ENCODE measurements at places on chromosomes 5 and 9. TPM values are rescaled to one million over a fixed set of nuclear protein-coding genes. Genes with fewer than 3 reads are reported as not detected.

CDX1 gene
- not detected for total RNA-seq

SCGB3A2 gene
- total RNA-seq: not detected

DAB2 gene
- total RNA-seq: 221 TPM

CDKN2A gene
- not detected for total RNA-seq

OLFML2A gene
- 0.90 TPM for total RNA-seq

LHX6 gene
- total RNA-seq: 2.4 TPM

GRCh38 chr9:34334337-34334824 is 5.0 kb downstream of the NUDT2 start:
- peak; percentile 98 for DNase-seq

- DNase-seq: no peak
Measured at GRCh38 chr9:22148876-22149637, 140.0 kb upstream of the CDKN2B start.

- DNase-seq: no peak
Measured at GRCh38 chr5:100270023-100270771, 265.0 kb upstream of the FAM174A start.

DNA sequence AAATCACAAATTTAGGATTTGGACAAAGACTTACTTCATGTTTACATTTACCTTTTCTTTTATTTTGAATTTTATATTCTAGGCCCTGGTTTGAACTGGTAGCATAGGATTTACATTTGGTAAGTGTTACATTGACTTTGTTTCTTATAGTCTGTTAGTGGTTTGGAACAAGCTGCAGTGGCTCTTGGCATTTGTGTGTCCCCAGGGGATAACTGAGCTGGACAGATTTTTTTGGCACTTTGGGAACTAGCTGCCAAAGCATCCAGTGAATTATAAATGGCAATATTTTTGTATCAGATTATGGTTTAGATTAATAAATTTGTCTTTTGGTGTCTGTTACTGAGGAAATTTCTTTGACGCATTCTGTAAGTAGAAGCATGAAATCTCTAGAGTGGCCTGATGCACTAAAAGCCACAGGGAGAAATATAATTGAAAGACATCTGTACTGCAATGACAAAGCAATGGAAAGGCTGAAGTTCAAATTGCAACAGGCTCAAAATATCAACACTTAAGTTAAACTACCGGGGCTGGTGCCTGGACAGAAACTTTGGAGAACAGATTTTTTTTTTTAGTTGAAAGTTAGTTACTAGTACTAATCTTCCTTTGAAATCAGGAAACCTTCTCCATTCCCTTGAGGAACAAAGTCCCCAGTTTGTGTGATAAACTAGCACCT is 107.6 kb upstream of the PLCXD3 start:
- no peak for DNase-seq

- DNase-seq: no peak
Measured at GRCh38 chr5:579211-579610, 32.9 kb upstream of the CEP72 start.

DNA sequence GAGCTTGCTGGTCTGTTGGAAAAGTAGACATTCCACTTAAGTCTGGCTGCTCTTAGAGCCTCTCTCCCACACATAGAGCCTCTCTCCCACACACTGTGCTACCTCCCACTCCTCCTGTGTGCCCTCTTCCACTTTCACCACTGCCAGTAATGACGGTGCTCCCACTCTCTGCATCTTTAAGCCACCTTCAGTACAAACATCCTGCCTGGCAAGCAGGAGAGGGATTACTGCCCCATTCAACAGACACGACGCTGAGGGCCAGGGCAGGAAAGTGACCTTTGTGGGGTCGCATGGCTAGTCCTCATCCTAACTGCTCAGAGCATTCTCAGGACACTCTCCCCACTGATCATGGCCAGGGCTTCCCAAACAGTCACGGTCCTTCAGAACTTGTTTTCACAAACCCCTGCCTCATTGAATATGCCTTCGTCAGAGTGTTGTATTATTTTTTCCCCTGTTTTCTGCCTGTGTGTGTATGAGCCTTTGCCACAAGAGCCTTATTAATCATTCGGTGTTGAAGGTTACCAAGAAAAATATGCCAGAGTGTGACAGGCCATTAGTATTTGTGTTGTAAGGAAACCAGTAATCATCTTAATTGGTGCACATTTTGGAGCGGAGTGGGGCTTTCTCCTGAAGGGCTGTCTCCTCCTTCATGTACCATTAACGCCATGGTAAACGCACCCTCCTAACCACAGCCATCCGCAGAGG is 87.1 kb upstream of the SAP30L start:
- DNase-seq: no peak

DNA sequence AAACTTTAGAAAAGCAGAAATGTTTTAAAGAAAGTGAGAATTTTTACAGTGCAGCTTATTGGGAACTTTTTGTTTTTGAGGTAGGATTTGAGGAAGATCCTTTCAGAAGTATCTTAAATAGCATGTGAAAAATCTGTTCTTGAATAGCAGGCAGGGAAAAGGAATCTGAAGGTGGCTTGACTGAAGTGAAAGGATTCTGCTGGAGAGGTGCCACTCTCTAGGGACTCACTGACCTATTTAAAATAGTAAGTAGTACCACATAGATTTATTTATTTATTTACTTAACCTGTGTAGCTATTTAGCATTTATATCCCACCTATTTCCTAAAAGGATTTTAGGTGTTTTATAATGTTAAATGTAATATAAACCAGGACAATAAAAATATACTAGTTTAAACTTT is 69.1 kb downstream of the NIPBL start:
- DNase-seq: no peak

DNA sequence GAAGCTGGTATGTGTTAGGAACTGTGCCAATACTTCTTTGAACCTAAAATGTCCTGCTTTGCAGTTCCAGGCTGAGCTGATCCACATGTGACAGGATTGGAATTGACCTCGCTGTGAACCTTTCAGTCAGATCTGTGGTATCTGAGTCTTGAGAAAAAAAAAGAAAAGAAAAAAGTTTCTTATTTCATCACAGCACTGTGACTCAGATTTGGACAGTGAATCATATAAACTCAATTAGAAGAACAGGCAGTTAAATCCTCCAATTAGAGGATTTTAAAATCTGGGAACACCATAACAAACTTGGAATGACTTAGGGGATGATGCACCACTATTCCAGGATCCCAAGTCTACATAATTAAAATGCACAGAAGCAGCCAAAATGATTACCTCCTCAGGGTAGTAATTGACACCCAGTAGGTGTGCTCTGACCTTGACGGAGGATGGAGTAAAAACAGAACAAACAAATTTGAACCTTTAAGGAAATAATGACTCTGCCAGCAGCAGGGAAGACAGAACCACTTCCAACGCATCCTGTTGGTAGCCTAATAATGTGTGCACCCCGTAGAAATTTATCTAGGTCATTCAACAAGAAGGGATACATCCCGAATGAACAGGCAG is 57.8 kb upstream of the RAI14 start:
- peak; percentile 46 for DNase-seq

DNA sequence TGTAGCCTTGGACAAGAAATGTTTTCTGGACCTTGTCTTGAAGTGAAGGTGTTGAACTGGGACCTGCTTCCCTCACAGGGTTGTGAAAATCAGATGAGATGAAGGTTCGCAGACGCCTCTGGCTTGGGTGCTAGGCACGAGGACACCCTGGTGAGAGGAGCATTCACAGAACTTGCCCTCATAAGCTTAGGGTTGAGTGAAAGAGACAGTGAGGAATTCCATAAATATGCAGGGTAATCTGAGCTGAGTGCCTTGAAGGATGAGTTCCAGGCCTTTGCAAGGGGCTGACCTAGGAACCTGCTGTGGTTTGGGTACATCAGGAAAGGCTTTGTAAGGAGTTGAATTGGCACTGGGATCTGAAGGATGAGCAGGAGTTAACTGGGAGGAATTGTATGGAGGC is 75.7 kb upstream of the SAP30L start:
- DNase-seq: no peak

DNA sequence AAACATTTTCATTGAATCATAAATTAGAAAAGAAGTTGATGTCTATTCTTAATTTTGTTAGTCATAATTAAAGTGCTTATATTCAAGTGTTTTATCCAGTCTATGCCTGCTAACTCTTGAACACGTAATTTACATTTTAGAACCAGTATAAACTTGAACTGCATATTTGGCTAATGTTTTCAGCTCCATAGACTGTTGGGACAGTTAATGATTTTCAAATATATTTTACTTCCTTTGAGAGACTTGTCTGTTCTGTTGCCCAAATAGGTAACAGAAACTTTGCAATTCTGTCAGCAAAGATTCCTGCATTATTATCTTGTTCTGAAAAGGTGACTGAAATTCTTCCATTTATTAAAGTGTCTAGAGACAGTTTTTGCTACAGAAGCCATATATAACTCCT is 7.8 kb downstream of the ITGA2 start:
- DNase-seq: no peak

DNA sequence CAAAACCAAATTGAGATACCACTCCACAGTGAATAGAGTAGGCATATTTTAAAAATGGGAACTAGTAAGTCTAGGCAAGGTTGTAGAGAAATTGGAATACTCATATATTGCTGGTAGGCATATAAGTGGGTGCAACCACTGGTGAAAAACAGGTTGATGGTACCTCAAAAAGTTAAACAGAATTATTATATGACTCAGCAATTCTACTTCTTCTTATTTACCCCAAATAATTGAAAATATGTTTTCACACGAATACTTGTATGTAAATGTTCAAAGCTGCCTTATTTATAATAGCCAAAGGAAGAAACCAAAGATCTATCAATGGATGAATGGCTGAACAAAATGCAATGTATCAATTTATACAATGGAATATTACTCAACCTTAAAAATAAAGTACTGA is 79.1 kb downstream of the CDH9 start:
- DNase-seq: no peak

- no peak for DNase-seq
Measured at GRCh38 chr9:127098916-127099553, 23.4 kb downstream of the ANGPTL2 start.

DNA sequence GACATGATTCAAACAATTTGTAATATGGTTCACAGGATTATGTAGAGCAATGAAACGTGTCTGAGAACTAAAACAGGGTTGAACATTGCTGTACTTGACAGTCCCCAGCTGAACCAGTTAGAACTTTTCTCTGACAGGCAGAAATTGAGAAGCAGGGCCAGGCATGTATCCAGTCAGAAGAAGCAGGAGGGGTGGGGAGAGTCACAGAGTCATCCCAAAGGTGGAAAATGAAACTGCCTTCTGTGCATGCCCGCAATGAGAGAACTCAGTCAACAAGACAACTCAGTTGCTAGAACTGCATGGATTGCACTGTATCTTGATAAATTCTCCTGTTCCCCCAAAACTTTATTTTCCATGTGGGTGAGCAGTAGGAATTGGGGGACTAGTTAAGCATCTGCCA is 72.9 kb upstream of the PRLR start:
- no peak for DNase-seq

- DNase-seq: no peak
Measured at GRCh38 chr5:33311893-33312292, 128.9 kb upstream of the TARS1 start.

DNA sequence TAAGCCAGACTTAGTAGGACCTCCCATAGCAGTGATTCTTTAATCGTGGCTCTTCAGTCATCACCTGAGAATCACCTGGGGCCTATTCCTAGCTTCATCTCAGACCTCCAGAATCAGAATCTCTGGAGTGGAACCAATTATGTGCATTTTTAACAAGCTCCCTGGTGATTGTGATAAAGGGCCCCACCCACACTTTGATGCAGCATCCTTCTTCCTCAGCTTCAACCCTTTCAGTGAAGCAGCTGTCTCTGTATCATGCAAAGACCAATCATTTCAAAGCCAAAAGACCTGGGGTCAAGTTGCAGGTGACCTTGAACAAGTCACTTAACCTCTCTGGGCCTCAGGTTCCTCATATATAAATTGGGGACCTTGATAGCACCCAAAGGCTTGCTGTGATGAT is 17.1 kb downstream of the FBXO10 start:
- no peak for DNase-seq

GRCh38 chr5:111691914-111692313 is 65.1 kb downstream of the NREP start:
- no peak for DNase-seq

GRCh38 chr5:127411381-127411780 is 106.1 kb upstream of the PRRC1 start:
- no peak for DNase-seq

- DNase-seq: no peak
Measured at GRCh38 chr5:100852988-100853449, 50.1 kb downstream of the ST8SIA4 start.

- no peak for DNase-seq
Measured at GRCh38 chr9:26334706-26335105, 557.9 kb downstream of the CAAP1 start.

GRCh38 chr9:27499451-27499850 is 24.6 kb upstream of the IFNK start:
- DNase-seq: no peak
